ENCODE measurements at places on chromosomes 2 and 18. TPM values are rescaled to one million over a fixed set of nuclear protein-coding genes. Genes with fewer than 3 reads are reported as not detected.

The LYPD6 gene
- total RNA-seq: not detected

The ZNF396 gene
- 1.7 TPM for total RNA-seq

The MDH1B gene
- 0.19 TPM for total RNA-seq

The CTAGE1 gene
- total RNA-seq: not detected

- DNase-seq: peak; percentile 59
Measured at GRCh38 chr2:218077464-218078216, 8.6 kb downstream of the RUFY4 start.

GRCh38 chr2:6876309-6876708 is 1.3 kb upstream of the RSAD2 start:
- no peak for DNase-seq

The INHBB gene
- total RNA-seq: 54.8 TPM

DNA sequence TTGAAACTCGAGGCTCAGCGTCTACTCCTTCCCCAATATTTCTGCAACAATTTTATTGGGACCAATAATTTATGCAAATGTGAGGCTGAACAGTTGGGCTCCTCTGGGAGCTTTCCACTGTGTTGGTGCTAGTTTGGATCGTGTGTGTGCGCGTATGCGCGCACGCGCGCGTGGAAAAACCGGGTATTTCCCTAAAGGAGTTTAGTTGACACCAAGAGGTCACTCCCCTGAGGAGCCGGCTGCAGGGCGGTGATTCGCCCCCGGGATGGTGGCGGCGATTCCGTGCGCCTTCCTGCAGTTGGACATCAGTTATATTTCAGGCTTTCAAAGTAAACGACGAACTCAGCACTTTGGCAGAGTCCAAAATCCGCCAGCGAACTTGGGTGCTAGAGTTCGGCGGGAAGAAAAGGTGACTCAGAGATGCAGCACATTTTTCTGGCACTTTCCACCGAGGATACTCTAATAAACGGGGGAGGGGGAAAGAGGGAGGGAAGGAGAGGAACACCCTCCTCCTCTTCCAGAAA is 186.5 kb upstream of the FANCL start:
- no peak for DNase-seq

DNA sequence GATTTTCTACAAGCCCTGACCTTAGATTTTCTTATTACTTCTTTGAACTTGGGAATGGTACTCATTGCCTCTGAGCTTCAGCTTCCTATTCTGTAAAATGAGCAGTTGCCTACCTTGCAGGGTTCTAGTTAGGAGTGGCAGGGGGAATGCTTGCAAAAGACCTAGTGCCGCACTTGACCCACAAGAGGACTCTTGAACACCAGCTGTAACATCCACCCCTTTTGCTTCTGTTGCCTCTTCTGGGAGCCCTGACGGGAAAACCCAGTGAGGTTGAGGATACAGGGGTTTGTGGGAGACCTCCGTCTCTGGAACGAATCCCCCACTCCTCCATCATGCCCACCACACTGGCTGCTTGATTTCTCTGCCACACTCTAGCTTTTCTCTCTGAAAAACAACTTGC is 27.1 kb upstream of the LBH start:
- DNase-seq: peak; percentile 47

The TFCP2L1 gene
- total RNA-seq: 3.1 TPM

DNA sequence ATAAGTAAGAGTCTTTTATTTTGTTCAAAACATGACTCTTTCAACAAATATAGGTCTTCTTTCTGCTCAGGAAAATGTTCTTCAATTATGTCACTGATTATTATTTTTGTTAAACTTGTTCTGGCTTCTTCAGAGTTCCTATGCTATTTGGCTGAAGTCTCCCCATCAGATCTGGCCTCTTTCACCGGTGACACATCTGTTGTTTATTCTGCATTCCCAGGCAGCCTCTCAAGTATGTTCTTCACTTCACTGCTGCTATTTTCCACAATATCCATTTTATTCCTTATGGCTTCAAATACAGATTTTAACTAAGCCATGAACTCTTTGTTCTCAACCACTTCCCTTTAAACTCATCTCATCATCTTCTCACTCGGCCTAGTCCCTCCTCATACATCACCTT is 45.7 kb downstream of the HDAC4 start:
- DNase-seq: no peak

The GRHL1 gene
- 18.0 TPM for total RNA-seq

The XIRP2 gene
- not detected for total RNA-seq

DNA sequence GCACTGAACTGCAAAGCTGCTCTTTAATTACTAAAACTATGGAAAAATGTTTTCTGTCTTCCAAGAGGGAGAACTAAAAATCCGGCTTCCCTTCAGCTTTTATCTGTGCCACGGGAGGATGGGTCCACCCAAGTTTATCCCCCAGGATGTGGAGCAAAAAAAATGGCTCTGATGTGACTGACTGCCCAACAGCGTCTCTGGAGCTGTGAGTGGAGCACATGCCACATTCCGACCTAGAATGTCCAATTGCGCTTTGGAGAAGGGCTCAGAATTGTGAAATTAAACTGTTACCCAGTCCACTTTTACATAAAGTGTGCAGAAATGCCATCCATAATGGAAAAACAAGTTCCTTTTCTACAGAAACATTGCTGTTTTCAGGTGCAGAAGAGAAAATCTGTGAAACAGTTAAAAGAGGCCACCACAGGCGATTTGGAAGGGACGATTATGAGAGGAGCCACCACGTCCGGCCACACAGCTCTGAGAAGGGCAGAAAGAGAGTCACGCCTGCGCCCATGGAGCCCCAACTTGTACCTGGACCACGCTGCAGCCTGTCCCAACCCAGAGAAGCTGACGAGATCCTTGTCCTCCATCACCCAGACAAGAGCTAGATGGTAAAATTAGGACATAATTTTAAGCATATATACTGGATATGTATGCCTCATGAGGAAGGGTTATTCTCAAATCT is 99.9 kb upstream of the TPO start:
- no peak for DNase-seq

The MRPL19 gene
- total RNA-seq: 53.1 TPM

DNA sequence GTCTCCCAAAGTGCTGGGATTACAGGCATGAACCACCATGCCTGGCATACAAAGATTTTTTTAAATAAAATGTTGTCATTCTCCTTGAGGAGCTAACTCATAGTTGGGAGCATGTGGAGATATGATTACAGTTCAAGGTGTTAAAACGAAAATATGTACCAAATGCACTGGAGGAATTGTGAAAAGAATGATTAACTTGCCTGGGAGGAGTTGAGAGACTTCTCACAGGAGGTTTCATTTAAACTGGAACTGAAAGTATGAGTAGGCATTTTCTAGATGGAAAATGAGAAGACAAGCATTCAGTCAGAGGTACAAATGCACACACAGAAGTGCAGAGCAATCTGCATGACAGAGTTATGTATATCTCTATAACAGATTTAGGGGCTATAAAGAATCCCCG is 126.6 kb upstream of the PDE1A start:
- no peak for DNase-seq

DNA sequence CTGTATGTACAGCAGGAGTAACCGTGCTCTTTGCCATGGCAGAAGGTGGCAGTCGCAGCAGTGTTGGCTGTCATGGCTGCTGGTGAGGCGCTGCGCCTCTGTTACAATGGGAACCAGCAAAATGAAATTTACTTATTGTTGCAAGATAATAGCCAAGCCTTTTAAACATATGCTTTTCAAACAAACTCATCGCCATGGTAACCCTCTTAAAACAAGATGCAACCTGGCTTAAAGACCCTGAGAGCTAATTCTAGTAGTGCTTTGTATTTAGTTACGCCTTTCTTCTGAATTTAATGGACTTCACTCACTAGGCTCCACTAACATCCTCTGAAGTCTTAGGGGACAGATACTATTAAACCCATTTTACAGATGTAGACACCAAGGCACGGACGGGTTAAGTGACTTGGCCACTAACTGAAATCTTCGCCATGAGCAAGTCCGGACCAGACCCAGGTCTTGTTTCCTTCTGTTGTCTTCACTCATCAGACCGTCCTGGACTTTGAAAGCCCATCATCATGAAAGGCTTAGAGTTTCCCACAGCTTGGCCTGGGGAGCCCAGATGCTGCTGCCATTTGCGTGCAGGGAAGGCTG is 111.6 kb upstream of the ODC1 start:
- DNase-seq: no peak

The ABCA12 gene
- total RNA-seq: not detected

DNA sequence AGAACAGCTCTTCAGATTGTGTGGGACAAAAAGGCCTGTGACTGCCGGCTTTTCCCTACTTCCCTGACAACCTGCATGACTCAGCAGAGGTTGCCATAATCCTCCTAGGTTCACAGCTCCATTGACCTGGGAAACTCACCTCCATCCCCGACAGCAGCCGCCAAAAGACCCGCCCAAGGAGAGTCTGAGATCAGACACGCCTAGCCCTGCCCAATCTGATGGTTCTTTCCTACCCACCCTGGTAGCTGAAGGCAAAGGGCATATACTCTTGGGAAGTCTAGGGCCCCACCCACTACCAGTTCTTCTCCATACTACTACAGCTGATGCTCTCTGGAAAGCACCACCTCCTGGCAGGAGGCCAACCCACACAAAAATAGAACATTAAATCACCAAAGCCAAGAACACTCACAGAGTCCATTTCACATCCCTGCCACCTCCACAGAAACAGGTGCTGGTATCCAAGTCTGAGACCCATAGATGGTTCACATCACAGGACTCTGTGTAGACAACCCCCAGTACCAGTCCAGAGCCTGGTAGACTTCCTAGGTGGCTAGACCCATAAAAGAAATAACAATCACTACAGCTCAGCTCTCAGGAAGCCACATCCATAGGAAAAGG is 140.6 kb downstream of the NETO1 start:
- DNase-seq: no peak

- peak; percentile 53 for DNase-seq
Measured at GRCh38 chr18:10170375-10170774, 256.6 kb downstream of the VAPA start.

GRCh38 chr2:23689891-23690290 is 237.0 kb downstream of the ATAD2B start:
- DNase-seq: no peak

The LONRF2 gene
- 5.9 TPM for total RNA-seq

DNA sequence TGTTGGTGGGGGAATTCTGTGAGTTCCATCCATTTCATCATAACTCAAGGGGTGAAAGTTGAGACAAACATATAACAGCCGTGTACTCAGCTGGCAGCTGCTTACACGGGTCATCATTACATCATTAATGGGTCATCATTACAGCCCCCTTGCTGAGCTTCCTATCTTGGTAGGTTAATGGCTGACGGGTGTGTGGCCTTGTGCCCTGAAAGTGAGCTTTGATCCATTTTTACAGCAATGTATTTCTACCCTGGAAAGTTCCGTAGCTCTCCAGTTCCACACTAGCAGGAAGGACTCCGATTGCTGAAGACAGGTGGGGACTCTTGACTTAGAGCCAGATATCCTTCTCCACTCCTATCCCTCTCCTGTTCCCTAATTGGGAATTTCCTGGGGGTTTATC is 105.2 kb upstream of the DLX2 start:
- DNase-seq: no peak

DNA sequence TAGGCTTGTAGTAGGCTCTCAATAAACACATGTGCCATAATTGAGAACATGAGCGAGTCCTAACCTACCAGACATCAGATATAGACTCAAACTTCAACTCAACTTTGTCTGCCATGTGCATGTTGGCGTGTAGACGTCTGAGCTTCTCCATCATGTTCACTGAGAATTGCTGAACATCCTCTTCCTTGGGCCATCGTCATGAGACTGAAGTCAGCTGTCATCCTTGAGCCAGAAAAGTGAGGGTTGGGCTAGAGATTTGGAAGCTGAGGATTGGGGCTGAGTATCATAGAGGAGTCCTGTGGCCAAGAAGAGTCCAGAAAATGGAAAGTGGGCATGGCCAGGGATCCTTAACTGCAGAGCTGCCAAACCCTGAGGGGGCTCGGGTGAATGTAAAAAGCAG is 7.8 kb upstream of the EFR3B start:
- no peak for DNase-seq

The LPIN1 gene
- 198 TPM for total RNA-seq

- no peak for DNase-seq
Measured at GRCh38 chr2:172437419-172438341, 10.3 kb downstream of the ITGA6 start.

The ITPRID2 gene
- total RNA-seq: 119 TPM

DNA sequence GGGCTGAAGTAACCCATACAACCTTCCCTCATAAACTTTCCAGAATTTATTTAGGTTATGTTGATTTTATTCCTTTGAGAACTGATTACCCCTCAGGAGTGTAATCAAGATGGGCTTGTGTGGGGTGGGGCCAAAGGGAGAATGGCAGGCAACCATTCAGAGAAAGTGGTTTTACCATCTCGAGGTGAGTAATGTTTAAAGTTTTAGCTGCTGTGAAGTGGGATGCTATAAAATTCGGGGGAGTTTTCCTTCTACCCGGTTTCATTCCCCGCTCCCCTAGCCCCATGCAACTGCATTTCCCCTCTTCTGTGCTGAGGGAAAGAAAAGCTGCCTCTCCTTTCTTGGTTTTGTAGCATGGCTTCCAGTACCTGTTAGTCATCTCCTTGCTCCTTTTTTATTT is 34.7 kb downstream of the MAP4K4 start:
- no peak for DNase-seq

- no peak for DNase-seq
Measured at GRCh38 chr2:182541268-182541667, 114.4 kb upstream of the PDE1A start.

The C1QL2 gene
- not detected for total RNA-seq

- DNase-seq: no peak
Measured at GRCh38 chr2:27049422-27050280, 1.8 kb upstream of the AGBL5 start.

GRCh38 chr2:85255456-85255812 is 72.4 kb downstream of the TGOLN2 start:
- DNase-seq: no peak

Data from mesenteric fat pad (tissue), 1 donor.